ENCODE measurements at places on chromosomes 3 and 15.

DNA sequence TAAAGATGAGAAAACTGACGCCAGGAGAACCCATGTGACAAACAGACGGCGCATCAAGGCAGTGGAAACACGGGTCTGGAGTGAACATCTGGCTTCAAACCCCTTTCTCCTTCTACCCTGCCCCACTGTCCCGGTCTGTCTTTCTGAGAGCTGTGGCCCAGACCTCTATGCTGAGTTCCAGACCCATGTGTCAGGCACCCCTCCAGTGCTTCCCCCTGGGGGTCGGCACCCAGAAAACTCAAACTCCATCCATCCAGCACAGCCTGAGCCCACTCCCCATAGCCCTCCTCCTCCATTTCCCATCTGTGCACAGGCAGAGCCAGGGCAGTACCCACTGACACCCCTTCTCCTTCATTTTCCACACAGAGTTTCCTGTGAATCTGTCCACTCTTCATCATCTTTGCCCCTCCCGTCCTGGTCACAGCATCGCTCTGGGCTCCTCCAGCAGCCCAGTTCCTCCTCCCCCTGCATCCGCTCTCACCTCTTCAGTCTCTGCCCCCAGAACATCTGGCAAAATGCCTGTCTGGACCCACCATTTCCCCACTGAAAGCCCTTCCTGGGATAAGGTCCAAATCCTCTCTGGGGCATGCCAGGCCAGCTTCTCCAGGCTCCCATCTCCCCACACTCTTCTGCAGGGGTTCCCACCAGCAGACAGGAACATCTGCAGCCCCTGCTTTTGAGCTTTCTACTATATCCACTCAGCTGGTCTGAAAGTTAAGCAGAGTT, 2.9 kb downstream of the FAM240A start:
- DNase-seq = no peak

DNA sequence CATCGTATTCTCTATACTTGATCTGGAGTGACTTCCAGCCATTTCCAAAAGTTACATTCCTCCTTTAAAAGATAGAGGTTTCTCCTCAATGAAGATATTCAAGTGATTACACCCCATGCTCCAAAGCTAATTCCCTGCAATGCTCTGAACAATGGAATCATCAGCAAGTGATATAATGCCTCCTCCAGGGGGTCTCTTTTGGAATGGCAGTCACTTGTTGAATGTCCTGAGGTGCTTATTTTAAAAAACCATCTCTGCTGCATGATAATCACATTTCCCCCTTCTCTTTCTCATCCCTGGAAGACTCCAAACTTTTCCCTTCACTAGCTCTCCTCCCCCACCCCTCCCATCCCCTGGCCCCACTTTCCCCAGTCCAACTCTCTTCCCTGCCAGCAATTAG, 2.6 kb downstream of the LHFPL4 start:
- no peak for DNase-seq

- no peak for DNase-seq
These were observed 14.0 kb upstream of the LMAN1L start for GRCh38 chr15:74798388-74799254.

DNA sequence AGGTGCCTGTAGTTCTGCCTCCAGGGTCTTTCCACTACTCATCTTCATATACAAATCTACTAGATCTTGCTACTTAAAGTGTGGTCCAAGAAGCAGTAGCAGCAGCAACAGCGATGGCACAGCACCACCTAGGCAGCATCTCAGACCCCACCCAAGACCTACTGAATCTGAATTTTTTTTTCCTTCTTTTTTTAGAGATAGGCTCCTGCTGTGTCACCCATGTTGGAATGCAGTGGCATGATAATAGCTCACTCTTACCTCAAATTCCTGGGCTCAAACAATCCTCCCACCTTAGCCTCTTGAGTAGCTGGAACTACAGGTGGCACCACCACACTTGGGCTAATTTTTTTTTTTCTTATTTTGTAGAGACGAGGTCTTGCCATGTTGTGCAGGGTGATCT, 346.7 kb upstream of the TGFBR2 start:
- no peak for DNase-seq

DNA sequence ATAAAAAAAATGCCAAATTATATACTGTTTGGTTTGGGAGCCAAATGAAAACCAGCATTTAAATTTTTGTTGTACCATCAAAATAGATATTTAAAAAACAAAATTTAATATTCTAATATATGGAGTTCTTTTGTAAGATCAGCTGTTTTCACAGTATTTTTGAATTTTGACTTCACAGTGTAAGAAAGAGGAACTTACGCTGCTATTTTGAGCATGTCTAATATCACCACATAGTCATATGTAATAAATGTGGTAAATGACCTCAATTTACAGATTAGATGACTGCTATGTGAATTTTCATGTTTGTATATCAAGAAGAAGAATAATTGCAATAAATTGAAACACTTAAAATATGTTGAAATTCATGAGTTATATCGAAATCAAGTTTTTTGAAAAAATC, 189.6 kb downstream of the ARRDC4 start:
- DNase-seq = no peak

DNA sequence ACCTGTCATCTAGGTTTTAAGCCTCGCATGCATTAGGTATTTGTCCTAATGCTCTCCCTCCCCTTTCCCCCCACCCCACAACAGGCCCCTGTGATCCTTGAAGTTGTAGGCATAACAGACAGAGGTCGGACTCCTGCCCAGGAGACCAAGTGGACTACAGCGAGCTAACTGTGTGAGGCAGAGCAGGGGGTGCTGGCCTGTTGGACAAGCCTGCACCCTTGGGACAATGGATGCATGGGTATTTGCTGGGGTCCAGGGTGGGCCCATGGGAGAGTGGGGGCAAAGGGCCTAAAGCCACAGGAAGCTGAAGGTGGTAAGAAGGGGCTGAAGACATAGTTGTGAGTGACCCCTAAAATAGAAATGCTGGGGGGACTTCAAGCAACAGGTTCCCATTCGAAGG, 2.5 kb downstream of the PLCB2 start:
- no peak for DNase-seq

- no peak for DNase-seq
These were observed 512.1 kb downstream of the SQOR start for GRCh38 chr15:46146915-46147314.

DNA sequence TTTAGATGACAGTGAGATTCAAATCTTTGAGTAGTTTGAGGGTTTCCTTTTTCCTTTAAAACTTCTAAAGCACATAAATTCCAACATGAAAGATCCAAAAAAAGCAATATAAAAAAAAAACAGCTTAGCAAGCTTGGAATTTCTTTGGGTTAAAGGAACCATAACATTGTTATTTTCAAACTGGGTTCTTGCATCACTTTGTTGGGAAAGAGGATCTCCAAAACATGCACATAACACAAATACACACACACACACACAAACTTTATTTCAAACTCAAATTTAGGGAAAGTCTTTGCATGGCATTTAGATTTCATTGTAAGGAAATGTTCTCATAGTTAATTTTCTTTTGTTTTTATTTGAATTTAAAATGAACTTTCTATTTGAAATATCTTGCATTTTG, 79.2 kb upstream of the COL8A1 start:
- no peak for DNase-seq

GRCh38 chr3:177827511-177828207, 630.4 kb upstream of the TBL1XR1 start:
- DNase-seq = no peak
